ENCODE measurements at places on chromosomes 2 and 18.

DNA sequence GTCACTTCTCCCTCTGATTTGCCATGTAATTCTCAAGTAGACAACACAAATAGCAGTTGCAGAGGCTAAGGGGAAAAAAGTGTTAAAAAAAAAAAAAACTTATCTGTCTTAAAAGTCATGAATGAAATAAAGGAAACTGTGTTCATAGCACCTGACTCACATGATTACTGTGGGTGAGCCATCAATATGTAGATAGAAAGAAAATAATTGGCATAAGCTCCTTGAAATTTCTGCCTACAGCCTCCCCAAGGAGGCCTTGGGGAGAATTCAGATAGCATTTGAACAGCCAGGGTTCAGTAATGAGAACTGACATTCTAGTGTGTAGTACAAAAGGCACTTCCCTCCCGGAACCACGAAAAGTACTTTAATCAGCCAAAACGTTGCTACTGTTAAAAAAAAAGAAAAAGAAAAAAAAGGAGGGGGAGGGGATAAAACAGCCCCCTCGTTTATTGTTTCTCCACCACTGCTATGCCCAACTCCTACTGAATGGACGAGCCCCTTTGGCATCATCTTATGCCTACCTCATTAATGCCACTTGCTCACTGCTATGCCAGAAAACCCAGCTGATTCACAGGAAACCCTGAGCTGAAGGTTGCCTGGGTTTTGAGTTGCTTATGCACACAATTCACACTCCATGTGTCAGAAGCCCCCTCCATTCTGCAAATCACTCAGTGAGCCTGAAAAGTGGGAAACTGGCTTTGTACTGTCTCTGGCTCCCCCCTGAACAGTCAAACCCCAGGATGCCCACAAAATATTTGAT lies 65.5 kb upstream of the KLF7 start:
- H3K27me3 ChIP-seq: peaks cover 2% of the 10 kb centered on the region
- DNase-seq: no peak
- H3K27ac ChIP-seq: no peak overlapping the region
- H3K4me1 ChIP-seq: peaks cover 22% of the 10 kb centered on the region
- no peaks in the 10 kb centered on the region for H3K36me3 ChIP-seq

GRCh38 chr2:181891258-181891965 lies at the start of gene ITPRID2:
Gene ITPRID2 (plus strand): TSS chr2:181891730. CDS start chr2:181892067, 337 bp downstream.
- peaks cover 31% of the 10 kb centered on the region for H3K4me1 ChIP-seq
- peak within 1 kb of the TSS; percentile 82 for H3K27ac ChIP-seq
- peaks cover 29% of the 10 kb centered on the region for H3K27me3 ChIP-seq
- H3K4me3 ChIP-seq: peak within 1 kb of the TSS; percentile 91
- peak; percentile 76 for DNase-seq
- peaks cover 19% of the 10 kb centered on the region for H3K36me3 ChIP-seq

DNA sequence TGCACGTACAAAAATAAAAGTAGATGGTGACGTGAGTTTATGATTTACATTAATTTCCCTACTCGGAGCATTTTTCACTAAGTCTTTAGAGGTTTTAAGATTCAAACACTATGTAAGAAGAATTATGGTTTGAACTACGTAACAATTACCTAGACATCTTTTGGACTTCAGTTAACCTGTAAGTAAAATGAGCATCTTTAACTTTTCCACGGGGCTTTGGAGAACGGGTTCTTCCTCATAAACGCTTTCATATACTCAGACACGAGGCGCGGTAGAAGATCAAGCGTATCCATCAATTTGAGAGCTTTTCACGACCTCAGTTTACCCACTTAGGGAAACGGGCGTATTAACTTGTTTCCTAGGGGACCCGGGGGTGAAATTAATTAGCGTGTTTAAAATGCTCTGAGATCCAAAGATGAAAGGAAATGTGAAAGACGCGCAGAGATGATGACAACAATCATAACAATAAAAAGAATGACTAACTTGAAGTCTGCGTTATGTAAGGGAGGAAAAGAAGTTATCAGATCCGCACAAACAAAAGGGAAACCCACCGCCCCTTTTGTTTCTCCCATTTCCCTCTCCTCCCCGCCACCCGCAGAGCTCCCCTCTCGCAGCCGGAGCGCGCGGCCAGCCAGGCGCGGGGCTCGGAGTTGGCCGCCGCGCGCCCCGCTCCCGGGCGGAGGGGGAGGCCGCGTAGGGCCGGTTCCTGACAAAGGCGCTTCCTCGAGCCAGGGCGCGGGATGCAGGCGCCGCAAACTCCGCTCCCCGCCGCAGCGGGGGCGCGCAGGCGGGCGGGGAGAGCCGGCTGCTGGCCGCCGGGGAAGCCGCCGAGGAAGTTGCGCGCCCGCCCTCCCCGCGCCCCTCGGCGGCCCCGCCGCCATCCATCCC lies 807 bp downstream of the PELI1 start:
- peak; percentile 47 for DNase-seq
- H3K27me3 ChIP-seq: no peaks in the 10 kb centered on the region
- H3K36me3 ChIP-seq: peaks cover 33% of the 10 kb centered on the region
- peak overlapping the region; percentile 91 for H3K4me3 ChIP-seq
- peaks cover 31% of the 10 kb centered on the region for H3K4me1 ChIP-seq

DNA sequence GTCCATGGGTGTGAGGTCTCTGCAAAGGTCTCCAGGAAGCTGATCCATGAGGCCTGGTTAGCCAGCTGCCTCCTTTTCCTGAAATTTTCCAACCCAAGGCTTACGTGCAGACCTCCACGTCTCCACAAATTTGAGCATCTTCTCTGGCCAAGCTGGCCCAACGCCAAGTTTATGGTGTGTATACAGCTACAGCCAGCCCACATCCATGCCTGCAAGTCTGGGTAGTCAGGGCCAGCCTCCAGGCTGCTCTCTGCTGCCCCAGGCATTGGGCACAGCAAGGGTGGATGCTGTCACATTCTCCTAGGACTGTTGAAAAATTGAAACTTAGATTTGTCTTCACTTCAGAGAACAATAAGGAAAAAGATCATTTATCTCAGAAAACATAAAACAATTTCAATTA lies 525.5 kb upstream of the CHAC2 start:
- H3K4me1 ChIP-seq: no peaks in the 10 kb centered on the region
- DNase-seq: no peak

DNA sequence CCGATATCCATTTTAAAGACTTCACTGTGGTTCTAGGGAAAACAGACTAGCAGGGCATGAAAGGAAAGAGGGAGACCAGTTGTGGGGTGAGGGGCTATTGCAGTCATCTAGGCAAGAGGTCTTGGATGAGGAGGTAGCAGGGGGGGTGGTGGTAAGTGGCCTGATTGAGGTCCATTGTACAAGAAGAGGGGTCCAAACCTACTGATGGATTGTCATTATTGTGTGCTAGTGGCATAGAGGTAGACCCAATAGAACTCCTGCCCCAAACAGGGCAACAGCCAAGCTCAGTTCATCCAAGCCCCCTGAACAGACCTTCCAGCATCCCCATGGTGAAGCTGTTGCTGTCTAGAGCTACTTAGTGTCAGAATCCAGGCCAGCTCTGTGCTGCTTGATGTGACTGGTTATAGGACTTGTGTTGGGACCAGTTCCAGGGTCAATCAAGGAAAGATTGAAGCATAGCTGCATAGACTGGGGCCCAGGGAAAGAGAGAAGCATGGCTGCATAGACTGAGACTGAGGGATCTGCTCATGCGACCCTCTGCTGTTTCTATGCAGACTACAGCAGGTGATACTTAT lies 7.0 kb downstream of the ASAP2 start:
- no peak overlapping the region for H3K4me3 ChIP-seq
- no peaks in the 10 kb centered on the region for H3K36me3 ChIP-seq
- H3K27me3 ChIP-seq: peaks cover 39% of the 10 kb centered on the region
- H3K4me1 ChIP-seq: no peaks in the 10 kb centered on the region

DNA sequence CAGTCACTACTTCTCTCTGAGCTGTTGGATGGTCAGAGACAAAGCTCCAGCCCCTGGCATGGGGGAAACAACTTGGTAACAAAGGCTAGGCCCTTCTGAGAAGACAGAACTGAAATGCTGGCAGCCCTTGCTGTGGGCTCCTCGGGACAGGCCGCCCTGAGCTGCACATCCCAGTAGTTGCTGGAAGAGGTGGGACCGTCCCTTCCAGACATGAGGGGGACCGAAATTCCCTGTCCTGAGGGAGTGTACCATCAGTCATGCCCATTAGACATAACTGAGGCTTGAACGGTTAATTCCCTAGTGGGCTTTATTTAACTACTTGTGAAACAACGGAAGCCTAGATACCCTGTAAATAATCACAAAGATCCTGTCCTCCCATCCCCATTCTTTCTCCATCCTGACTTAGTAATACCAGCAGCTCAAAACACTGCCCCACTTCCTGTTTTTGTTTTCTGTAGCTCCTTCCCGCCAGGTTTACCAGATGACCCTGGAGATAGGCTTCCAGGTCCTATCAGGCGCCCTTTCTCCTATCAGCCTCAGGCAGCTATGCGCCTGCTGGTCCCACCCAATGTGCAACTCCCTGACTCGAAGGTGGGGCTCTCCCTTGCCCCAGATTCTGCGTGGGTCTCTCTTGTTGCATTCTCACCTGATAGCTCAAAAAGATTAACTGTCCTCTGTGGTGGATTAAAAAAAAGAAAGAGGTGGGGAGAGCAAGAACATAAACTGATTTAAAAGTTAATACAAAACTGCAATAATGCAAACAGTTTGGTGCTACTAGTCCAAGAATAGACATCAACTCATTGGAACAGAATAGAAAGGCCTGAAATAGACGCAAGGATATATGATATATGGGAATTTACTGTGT lies 37.0 kb upstream of the NT5DC4 start:
- H3K27me3 ChIP-seq: no peaks in the 10 kb centered on the region
- no peak overlapping the region for H3K4me3 ChIP-seq
- no peaks in the 10 kb centered on the region for H3K36me3 ChIP-seq
- peaks cover 33% of the 10 kb centered on the region for H3K4me1 ChIP-seq
- peak overlapping the region; percentile 30 for H3K27ac ChIP-seq
- DNase-seq: no peak

- H3K4me1 ChIP-seq: peaks cover 10% of the 10 kb centered on the region
- no peak overlapping the region for H3K27ac ChIP-seq
- no peak overlapping the region for H3K4me3 ChIP-seq
- no peak for DNase-seq
- peaks cover 16% of the 10 kb centered on the region for H3K27me3 ChIP-seq
Observed at GRCh38 chr2:200586644-200586975, 796 bp downstream of the AOX1 start.

DNA sequence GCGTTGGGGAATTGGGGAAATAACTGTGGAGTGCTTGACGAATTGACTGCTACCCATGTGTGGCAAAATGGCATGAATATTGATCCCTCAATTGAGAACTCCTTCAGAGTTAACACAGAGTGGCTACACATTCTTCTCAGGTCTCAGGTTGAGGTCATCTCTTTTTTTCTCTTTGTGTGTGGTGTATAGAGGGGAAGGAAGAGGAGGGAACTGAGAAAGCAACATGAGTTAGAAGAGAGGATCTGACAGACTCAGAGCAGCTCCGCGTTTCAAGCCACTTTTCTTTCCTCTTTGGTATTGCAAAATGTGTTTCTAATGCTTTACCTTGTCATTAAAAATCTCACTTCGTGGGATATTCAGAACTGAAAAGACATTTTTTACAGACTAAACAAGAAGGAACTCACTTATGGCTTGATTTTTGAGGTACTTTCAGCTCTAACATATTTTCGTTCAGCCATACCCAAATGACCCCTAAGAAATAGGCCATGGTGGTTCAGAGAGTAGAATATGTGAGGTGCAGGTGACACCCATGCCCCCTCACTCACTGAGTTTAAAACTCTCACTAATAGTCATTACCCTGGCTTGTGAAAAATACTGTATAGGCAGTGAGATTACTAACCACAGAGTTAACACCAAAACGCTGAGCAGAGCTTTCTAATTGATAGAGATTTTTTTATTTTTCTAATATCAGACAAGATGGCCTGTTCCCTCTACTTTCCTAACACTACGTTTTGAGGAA lies 22.5 kb downstream of the STAT4 start:
- peaks cover 59% of the 10 kb centered on the region for H3K4me1 ChIP-seq
- peak overlapping the region; percentile 71 for H3K27ac ChIP-seq
- H3K4me3 ChIP-seq: peak overlapping the region; percentile 60
- DNase-seq: no peak
